ENCODE measurements at places on chromosomes 11 and 22.
A peak's percentile ranks its signal among the peaks of the same experiment; 100 is the strongest.

- peaks cover 1% of the 10 kb centered on the region for H3K4me1 ChIP-seq
- H3K27me3 ChIP-seq, result no peaks in the 10 kb centered on the region
- H3K27ac ChIP-seq, result no peak overlapping the region
Measured at GRCh38 chr11:45154276-45154675, 7.8 kb downstream of the PRDM11 start.

DNA sequence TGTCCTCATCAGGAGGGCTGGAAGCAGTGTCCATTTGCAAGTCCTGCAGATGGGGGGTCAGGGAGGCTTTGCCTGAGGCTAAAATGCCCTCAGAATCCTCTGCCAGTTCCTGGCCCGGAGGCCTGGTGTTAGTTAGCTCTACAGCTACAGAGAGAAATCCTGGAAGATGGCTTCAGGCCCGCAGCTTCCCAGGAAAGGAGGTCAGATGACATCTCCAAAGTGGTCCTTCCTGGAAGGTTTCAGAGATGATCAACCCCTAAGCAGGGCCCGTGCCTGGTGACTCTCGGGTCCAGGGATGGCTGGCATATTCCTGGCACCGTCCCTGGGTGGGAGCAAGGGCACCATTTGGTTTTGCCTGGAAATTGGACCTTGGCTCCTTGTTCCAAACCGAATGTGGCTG lies 959.1 kb downstream of the BRD1 start:
- H3K36me3 ChIP-seq, result no peaks in the 10 kb centered on the region
- no peaks in the 10 kb centered on the region for H3K27me3 ChIP-seq
- H3K27ac ChIP-seq, result no peak overlapping the region

GRCh38 chr22:50010676-50011446 lies 1.7 kb downstream of the IL17REL start:
- H3K27ac ChIP-seq, result no peak overlapping the region
- H3K36me3 ChIP-seq, result no peaks in the 10 kb centered on the region
- H3K4me3 ChIP-seq, result no peak overlapping the region
- peaks cover 11% of the 10 kb centered on the region for H3K27me3 ChIP-seq

DNA sequence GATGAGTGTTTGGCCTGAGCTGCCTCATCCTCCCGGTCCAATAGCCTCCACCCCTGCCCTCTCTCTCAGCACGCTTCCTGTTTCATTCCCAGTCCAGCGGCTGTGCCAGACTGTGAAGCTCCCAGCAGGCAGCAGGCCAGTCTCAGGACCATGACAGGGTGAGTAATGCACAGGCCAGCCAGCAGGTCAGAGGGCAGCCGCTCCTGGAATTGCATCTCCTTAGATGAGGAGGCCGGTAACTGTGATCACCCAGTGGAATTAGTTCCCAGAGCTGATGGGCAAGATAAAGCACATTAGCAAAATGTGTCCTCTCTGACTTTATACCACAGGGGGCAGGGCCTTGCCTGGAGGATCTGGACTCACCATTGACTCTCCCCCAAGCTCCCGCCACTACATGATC lies 251.2 kb downstream of the ETS1 start:
- H3K4me3 ChIP-seq, result no peak overlapping the region
- peaks cover 4% of the 10 kb centered on the region for H3K36me3 ChIP-seq
- DNase-seq, result no peak
- no peak overlapping the region for H3K27ac ChIP-seq
- no peaks in the 10 kb centered on the region for H3K27me3 ChIP-seq

DNA sequence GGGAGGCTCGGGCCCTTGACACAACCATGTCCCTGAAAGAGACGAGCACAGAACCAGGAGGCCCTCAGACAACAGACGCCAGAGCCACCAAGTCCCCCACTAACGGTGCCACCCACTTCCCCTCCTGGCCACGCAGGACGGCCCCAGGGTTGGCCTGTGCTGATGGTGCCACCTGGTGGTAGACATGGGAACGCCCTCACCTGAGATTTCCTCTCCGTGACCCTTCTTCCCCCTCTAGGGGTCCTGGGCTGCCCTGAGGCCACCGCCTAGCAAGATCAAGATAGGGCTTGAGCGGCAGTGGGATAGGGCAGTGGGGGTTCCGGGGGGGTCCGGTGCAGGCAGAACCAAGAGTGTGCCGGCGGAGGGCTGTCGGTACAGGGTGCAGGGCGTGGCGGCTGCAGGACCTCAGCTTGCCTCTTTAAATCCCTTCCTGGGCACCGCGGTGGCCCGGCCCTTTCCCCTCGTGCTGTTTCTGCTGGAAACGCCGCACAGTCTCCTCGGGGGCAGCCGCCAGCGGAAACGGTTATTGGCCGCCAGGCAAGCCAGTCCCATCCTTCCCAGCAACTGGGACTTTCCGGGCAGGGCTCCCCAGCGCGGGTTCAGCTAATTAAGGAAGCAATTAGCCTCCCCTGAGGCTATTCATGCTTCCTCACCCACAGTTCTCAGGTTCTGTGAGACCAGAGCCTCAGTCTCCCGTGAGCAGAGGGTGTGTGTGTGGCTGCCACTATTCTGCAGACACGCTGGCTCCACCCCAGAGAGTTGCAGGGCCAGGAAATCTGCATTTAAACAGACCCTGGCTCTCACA lies 5.5 kb upstream of the NFAM1 start:
- peak overlapping the region; percentile 72 for H3K4me3 ChIP-seq
- H3K4me1 ChIP-seq, result peaks cover 26% of the 10 kb centered on the region
- no peaks in the 10 kb centered on the region for H3K36me3 ChIP-seq
- peak; percentile 88 for DNase-seq
- H3K27ac ChIP-seq, result peak overlapping the region; percentile 74

DNA sequence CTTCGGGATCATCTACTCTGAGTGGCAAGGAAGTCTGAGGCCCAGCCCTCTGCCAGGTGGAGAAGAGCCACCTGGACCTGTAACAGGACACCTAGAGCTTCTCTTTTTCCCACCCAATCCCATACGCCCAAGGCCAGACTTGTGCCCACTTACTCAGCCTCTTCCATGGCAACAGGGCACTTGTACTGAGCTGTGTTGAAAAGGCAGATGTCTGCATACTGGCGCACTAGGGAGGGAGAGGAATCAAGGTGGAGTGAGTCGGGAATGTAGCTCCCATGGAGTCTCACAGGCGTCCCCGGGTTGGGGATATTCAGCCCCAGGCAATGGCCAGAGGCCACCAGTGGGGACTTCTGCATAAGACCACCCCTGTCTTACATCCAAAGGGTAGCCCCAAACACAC lies 36.1 kb downstream of the TPBGL start:
- peaks cover 17% of the 10 kb centered on the region for H3K36me3 ChIP-seq

GRCh38 chr22:43529934-43530333 lies 118.1 kb downstream of the MPPED1 start:
- no peaks in the 10 kb centered on the region for H3K4me1 ChIP-seq
- H3K36me3 ChIP-seq, result no peaks in the 10 kb centered on the region
- no peak overlapping the region for H3K27ac ChIP-seq
- H3K27me3 ChIP-seq, result peaks cover 12% of the 10 kb centered on the region

DNA sequence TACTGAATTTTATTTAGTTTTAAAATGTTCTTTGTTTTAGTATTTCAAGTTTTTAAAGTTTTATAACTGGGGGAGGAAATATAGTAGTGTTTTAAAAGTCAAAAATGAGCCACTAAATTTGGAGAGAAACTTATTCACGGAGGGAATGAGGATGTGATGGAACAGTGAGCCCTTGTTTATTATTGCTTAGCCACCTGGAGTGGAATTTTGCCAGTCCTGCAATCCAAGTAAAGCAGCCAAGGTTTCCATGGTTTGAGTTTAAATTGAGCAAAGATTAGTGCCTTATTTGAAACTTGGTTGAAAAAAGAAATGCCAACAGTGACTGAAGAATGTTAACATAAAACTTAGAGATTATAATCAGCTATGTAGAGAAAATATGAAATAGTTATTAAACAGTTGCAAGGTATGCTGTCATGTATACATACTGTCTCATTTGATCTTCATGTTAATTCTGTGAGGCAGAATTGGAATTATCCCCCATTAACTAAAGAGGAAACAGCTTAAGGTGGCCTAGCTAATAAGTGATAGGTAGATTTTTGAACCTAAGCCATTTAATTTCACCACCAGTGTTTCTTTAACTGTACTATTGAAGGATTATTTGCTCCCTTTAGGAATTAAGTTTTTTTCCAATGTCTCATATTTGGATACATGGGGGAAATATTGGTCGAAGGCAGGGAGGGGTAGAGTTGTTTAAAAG lies 36.4 kb downstream of the SWAP70 start:
- H3K36me3 ChIP-seq, result peaks cover 7% of the 10 kb centered on the region
- H3K27me3 ChIP-seq, result no peaks in the 10 kb centered on the region
- peaks cover 15% of the 10 kb centered on the region for H3K4me1 ChIP-seq

DNA sequence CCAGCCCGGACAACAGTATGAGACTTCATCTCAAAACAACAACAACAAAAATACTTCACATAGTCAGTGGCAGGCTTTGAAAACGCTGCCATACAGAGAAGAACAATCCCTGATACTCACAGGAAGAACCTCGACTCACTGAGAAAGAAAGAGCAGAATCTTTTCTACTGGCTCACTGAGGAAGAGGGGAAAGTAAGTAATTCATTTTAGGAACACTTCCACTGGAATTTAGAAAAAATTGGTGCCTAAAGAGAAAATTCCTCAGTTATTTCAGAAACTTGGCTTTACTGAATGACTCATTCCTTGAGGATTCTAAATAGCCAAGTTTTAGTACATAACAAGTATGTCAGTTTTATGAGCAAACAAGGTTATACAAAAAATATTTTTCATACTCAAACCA lies 12.3 kb downstream of the NARS2 start:
- peak overlapping the region; percentile 42 for H3K27ac ChIP-seq
- no peak overlapping the region for H3K4me3 ChIP-seq
- DNase-seq, result no peak

GRCh38 chr11:57527056-57527631 lies 3.4 kb downstream of the TIMM10 start:
- H3K4me1 ChIP-seq, result peaks cover 40% of the 10 kb centered on the region
- peaks cover 14% of the 10 kb centered on the region for H3K36me3 ChIP-seq
- H3K27me3 ChIP-seq, result no peaks in the 10 kb centered on the region

DNA sequence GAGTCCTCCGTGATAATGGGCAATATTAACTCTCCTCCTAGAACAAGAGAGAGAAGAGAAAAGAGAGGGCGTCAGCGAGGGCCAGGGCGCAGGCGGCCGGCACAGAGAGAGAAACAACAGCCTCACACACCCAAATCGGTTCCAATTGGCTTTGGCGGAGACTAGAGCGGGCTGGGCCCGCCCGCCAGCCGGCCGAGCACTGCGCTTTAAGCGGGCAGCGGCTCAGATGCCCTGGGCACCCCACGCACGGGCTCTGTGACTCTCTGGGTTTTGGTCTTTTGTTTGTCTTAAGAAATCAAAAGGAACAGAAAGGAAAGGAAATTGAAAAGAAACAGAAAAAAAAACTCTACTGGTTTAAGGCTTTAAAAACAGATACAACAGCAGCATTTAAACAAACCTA lies 17.0 kb downstream of the SLC22A12 start:
- no peak overlapping the region for H3K27ac ChIP-seq
- no peaks in the 10 kb centered on the region for H3K36me3 ChIP-seq
- H3K27me3 ChIP-seq, result peaks cover 3% of the 10 kb centered on the region
- DNase-seq, result no peak
- no peak overlapping the region for H3K4me3 ChIP-seq

DNA sequence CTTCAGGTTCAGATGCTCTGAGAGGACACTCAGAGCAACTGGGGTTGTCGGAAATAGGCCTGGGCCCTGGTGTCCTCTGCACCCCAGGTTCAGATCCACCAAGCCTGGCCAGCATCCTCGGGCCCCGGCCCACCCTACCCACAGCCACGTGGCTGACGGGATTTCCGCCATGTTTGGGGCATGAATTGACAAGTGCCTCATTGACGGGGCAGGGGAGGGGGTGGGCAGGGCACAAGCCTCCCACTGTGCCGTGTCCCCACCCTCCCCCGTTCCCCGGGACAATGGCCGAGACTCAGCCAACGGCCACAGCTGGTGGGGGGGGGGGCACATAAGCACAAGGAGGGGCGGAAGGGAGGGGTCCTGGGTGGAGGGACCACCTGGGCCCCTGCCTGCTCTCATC lies 8.5 kb downstream of the MYRF start:
- H3K27me3 ChIP-seq, result no peaks in the 10 kb centered on the region
- peaks cover 13% of the 10 kb centered on the region for H3K4me1 ChIP-seq
- H3K4me3 ChIP-seq, result no peak overlapping the region
- no peak for DNase-seq
- no peaks in the 10 kb centered on the region for H3K36me3 ChIP-seq
- no peak overlapping the region for H3K27ac ChIP-seq

- peak overlapping the region; percentile 80 for H3K4me3 ChIP-seq
- peak overlapping the region; percentile 95 for H3K27ac ChIP-seq
- H3K27me3 ChIP-seq, result no peaks in the 10 kb centered on the region
- peak; percentile 93 for DNase-seq
- no peaks in the 10 kb centered on the region for H3K36me3 ChIP-seq
Measured at GRCh38 chr22:46674367-46674781, 54.2 kb downstream of the GRAMD4 start.

- H3K4me1 ChIP-seq, result no peaks in the 10 kb centered on the region
- no peak for DNase-seq
- no peak overlapping the region for H3K27ac ChIP-seq
- H3K27me3 ChIP-seq, result peaks cover 31% of the 10 kb centered on the region
- no peaks in the 10 kb centered on the region for H3K36me3 ChIP-seq
Measured at GRCh38 chr11:8573777-8574176, 20.3 kb downstream of the STK33 start.

GRCh38 chr11:40185793-40186192 lies 1273.7 kb downstream of the LRRC4C start:
- DNase-seq, result no peak
- no peaks in the 10 kb centered on the region for H3K36me3 ChIP-seq
- H3K27me3 ChIP-seq, result no peaks in the 10 kb centered on the region
- no peak overlapping the region for H3K4me3 ChIP-seq
- no peaks in the 10 kb centered on the region for H3K4me1 ChIP-seq

GRCh38 chr11:125649465-125650166 lies 24.7 kb downstream of the CHEK1 start:
- peaks cover 68% of the 10 kb centered on the region for H3K36me3 ChIP-seq
- H3K27me3 ChIP-seq, result no peaks in the 10 kb centered on the region
- DNase-seq, result no peak
- H3K4me3 ChIP-seq, result no peak overlapping the region
- H3K4me1 ChIP-seq, result peaks cover 19% of the 10 kb centered on the region
- peak overlapping the region; percentile 9 for H3K27ac ChIP-seq

DNA sequence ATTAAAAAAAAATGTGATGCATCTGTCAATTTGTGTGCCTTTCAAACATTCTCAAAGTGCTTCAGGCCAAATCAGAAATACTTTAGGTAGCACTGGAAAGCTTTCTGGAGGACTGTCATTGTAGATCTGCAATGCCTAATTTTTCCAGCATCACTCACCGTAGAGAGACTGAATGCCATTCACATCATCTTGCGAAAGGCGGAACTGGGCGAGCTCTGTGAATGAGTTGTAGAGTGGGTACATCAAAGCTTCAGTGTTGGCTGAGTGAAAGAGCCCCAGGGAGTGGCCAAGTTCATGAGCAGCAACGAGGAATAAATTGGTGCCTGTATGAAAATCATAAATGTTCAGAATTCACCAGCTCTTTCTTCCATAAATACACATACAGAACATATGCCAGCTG lies 4.0 kb downstream of the MMP10 start:
- no peak overlapping the region for H3K4me3 ChIP-seq
- no peak overlapping the region for H3K27ac ChIP-seq
- peaks cover 21% of the 10 kb centered on the region for H3K27me3 ChIP-seq

All from activated CD8-positive, alpha-beta memory T cell treated with anti-CD3 and anti-CD28 coated beads, Interleukin-2, amount 10 ng/mL, durations not matched to agents 7 days and 5 days (primary cell).